ENCODE measurements at places on chromosomes 7 and 10. TPM values are rescaled to one million over a fixed set of nuclear protein-coding genes. Genes with fewer than 3 reads are reported as not detected.

- DNase-seq = no peak
These were observed 21.8 kb upstream of the AMZ1 start for GRCh38 chr7:2666155-2666554.

Gene ACTL6B
- not detected for total RNA-seq

Gene ZNF485
- 1.5 TPM for total RNA-seq

GRCh38 chr10:43044448-43044921, 32.4 kb upstream of the RET start:
- no peak for DNase-seq

GRCh38 chr10:70101668-70102067, 31.0 kb downstream of the AIFM2 start:
- DNase-seq = no peak

GRCh38 chr7:107150375-107151073, 18.3 kb upstream of the HBP1 start:
- peak; percentile 69 for DNase-seq

DNA sequence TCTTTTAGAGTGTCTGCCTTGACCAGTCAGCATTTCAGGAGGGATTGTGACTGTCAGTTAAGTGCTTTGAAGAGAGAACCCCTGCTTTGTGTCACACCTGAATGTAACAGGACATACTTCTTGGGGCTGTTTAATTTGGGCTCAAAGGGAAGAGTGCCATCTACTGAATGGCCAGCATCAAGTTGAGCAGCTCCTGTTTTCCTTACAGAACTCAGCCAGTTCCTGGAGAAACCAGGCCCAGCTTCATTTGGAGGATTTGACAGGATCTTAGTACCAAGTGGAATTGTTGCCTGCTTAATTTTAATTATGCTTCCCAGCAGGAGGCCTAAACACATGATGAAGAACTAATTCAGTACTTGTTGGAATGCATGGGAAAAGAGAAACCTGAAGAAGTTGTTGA, 8.3 kb downstream of the ADD3 start:
- DNase-seq = no peak

DNA sequence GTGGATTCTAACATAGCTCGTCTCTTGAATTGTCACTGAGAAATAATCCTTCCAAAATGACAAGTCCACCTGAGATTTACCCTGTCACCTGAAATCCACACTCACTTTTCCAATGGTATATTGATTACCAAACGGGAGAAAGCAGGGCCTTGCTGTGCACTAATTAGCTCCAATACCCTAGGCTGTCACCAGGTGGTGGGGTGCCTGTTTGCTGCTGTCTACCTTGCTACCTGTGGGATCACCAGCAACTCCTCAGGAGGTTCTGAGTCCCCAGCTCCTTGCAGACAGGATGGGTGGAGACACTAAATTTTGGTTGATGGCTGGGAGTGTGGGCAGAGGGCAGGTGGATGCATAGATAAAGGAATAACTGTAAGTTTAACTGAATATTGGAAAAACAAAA, 237.2 kb upstream of the ZNF32 start:
- no peak for DNase-seq

GRCh38 chr10:130227883-130228282, 91.7 kb downstream of the GLRX3 start:
- no peak for DNase-seq

- DNase-seq = peak; percentile 58
These were observed 58.2 kb downstream of the SORBS1 start for GRCh38 chr10:95503001-95503400.
